Activated naive CD8-positive, alpha-beta T cell treated with anti-CD3 and anti-CD28 coated beads, Interleukin-2, amount 10 ng/mL, durations not matched to agents 7 days and 5 days (primary cell): ENCODE measurements at places on chromosomes 13 and 19. TPM values are rescaled to one million over a fixed set of nuclear protein-coding genes. Genes with fewer than 3 reads are reported as not detected.
A peak's percentile ranks its signal among the peaks of the same experiment; 100 is the strongest.

- DNase-seq = no peak
- peaks cover 47% of the 10 kb centered on the region for H3K4me1 ChIP-seq
- H3K27ac ChIP-seq = peak overlapping the region; percentile 85
- H3K4me3 ChIP-seq = peak overlapping the region; percentile 69
- peaks cover 18% of the 10 kb centered on the region for H3K36me3 ChIP-seq
These were observed 40.5 kb downstream of the GATAD2A start for GRCh38 chr19:19445911-19446361.

- H3K27ac ChIP-seq = no peak overlapping the region
- peaks cover 3% of the 10 kb centered on the region for H3K27me3 ChIP-seq
- no peaks in the 10 kb centered on the region for H3K36me3 ChIP-seq
These were observed 260.8 kb downstream of the PCDH9 start for GRCh38 chr13:66969291-66969690.

LGALS7 gene
- not detected for total RNA-seq

FLT1 gene
- 1.1 TPM for total RNA-seq

GRCh38 chr13:47407808-47408207, 511.0 kb upstream of the HTR2A start:
- no peak overlapping the region for H3K27ac ChIP-seq
- H3K36me3 ChIP-seq = no peaks in the 10 kb centered on the region
- H3K4me1 ChIP-seq = no peaks in the 10 kb centered on the region
- H3K27me3 ChIP-seq = no peaks in the 10 kb centered on the region
- no peak overlapping the region for H3K4me3 ChIP-seq

DNA sequence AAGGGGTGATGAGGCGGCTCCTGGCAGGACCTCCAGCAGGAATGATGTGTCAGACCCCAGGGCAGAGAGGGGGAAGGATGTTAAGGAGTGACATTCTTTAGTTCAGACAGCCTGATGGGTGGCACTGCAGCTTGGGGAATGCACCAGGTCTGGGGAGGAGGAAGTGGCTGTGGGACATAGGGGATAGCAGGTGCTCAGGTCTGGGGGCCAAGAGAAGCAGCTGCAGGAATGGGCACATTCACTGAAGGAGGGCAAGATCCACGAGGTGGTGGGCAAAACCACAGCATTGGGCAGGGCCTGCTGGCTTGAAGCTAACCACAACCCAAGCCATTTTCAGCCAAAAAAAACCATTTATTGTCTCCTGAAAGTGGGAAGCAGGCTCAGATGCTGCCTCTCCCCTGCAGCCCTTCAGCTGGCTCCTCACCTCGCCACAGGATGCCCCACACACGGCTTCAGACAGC, 26.5 kb downstream of the COMP start:
- H3K27me3 ChIP-seq = no peaks in the 10 kb centered on the region
- H3K36me3 ChIP-seq = no peaks in the 10 kb centered on the region
- peaks cover 2% of the 10 kb centered on the region for H3K4me1 ChIP-seq
- H3K4me3 ChIP-seq = no peak overlapping the region

DNA sequence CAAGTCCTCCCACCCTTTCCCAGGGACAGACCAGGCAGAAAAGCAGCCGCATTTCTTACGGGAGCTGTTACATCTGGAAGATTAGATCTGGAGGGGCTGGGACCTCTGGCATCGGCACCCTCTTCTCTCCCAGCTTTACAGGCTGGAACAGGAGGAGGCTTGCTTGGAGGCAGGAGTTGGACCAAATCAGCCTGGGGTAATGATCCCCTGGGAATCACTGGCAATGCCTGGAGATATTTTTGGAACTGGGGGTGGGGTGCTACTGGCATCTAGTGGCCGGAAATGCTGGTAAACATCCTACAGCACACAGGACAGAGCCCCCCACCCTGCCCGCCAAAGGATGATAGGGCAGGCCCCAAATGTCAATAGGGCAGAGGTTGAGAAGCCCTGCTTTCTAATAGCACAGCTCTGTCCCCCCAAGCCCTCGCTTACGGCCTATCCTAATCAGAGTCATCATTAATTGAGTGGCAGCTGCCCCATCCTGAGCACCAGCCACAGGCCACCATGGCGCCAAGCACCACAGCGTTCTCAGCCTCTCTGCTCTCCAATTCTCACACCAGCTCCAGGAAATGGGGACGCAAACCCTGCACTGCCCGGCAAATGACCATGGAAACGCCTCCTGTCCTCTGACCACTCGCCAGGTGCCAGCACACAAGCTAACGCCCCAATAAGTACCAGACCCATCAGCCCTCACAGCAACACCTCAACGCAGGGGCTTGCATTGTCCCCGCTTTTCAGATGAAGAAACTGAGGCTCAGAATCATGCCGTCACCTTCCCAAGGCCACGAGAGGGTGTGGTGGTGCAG, 20.6 kb downstream of the LRRC4B start:
- no peak for DNase-seq
- no peaks in the 10 kb centered on the region for H3K36me3 ChIP-seq
- no peaks in the 10 kb centered on the region for H3K4me1 ChIP-seq
- H3K27me3 ChIP-seq = peaks cover 21% of the 10 kb centered on the region
- H3K4me3 ChIP-seq = no peak overlapping the region

GRCh38 chr13:25811506-25811905, 240.3 kb downstream of the SHISA2 start:
- DNase-seq = no peak
- peaks cover 11% of the 10 kb centered on the region for H3K36me3 ChIP-seq
- no peak overlapping the region for H3K27ac ChIP-seq

GRCh38 chr13:111484141-111484925, 163.9 kb downstream of the TEX29 start:
- no peak for DNase-seq
- H3K4me1 ChIP-seq = no peaks in the 10 kb centered on the region
- no peak overlapping the region for H3K27ac ChIP-seq
- H3K4me3 ChIP-seq = no peak overlapping the region
- H3K36me3 ChIP-seq = no peaks in the 10 kb centered on the region
